ENCODE measurements at places on chromosomes 13 and 19.
A peak's percentile ranks its signal among the peaks of the same experiment; 100 is the strongest.

DNA sequence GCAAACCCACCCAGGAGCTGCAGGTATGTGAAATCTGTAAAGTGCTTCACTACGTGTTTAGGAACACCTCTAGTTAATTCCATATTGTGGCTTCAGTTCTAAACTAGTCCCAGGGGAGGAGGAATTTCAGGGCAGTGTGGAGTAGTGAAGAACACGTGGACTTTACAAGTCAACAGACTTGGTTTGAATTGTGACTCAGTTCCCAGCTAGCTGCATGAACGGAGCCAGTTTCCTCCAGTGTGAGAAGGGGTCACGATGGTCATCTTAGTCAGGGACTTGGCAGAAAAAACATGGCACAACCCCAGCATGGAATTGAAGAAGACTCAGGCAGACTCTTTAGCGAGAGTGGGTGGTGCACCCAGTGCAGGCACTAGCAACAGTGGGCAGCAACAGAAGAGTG, 175.7 kb upstream of the UBL3 start:
- no peak for DNase-seq

DNA sequence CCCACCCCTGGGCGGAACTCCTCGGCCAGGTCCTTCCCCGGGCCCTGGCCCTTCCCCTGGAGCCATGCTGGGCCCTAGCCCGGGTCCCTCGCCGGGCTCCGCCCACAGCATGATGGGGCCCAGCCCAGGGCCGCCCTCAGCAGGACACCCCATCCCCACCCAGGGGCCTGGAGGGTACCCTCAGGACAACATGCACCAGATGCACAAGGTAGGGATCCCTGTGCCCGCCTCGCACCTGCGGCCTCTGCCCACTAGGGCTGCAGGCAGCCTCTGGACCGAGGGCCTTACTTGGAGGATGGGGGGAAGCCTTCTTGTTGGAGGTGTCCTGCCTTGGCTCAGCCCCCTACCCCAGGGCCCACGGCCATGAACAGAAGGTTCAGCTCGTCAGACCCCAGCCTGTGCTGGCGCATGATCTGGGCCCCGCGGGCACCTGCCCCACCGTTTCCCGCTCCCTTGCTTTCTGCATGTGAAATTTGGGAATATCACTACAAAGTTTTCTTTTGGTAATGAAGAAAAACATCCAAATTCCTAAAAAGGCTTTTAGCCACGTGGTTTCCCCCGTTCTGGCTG, 23.4 kb downstream of the SMARCA4 start:
- no peak for DNase-seq

DNA sequence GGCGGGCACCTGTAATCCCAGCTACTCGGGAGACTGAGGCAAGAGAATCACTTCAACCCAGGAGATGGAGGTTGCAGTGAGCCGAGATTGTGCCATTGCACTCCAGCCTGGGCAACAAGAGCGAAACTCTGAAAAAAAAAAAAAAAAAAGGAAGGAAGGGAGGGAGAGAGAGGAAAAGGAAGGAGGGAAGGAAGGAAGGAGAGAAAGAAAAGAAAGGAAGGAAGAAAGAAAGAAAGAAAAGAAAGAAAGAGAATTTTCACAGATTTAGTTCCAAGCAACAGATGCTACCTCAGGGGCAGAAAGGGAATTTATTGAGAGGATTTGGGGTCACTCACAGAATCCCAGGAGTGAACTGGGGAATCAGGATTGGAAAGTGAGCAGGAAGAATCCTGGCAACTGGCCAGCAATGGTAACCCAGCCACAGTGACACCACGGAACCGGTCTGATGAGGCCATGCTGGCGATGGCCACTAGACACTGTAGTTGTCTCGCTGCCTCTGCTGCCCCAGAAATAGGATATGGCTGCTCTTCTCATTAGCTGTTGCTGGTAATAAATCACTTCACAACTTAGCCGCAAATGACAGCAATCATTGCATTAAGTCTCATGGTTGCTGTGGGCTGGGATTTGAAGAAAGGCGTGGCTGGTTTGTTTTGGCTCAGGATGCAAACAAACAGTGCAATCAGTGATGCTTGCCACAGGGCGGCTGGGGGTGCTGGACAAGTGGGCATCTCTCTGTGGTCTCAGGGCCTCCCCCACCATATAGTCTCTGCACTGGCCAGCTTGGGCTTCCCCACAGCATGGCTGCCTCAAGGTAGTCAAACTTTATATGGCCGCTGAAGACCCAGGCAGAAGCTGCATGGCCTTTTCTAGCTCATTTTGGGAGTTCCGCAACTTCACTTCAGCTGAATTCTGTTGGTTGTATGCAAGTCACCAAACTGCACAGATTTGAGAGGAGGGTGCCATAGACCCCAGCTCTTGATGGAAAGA, 5.2 kb upstream of the BCAM start:
- DNase-seq, result no peak

- no peak for DNase-seq
Measured at GRCh38 chr19:33186431-33187182, 7.5 kb upstream of the LRP3 start.

DNA sequence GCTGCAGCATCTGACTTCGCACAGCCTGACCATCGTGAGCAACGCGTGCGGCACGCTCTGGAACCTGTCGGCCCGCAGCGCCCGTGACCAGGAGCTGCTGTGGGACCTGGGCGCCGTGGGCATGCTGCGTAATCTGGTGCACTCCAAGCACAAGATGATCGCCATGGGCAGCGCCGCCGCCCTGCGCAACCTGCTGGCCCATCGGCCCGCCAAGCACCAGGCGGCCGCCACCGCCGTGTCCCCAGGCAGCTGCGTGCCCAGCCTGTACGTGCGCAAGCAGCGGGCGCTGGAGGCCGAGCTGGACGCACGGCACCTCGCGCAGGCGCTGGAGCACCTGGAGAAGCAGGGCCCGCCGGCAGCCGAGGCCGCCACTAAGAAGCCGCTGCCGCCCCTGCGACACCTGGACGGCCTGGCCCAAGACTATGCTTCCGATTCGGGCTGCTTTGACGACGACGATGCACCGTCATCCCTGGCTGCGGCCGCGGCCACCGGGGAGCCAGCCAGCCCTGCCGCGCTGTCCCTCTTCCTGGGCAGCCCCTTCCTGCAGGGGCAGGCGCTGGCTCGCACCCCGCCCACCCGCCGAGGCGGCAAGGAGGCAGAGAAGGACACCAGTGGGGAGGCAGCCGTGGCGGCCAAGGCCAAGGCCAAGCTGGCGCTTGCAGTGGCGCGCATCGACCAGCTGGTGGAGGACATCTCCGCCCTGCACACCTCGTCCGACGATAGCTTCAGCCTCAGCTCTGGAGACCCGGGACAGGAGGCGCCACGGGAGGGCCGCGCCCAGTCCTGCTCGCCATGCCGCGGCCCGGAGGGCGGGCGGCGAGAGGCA, 13.6 kb downstream of the C19orf25 start:
- DNase-seq, result no peak

DNA sequence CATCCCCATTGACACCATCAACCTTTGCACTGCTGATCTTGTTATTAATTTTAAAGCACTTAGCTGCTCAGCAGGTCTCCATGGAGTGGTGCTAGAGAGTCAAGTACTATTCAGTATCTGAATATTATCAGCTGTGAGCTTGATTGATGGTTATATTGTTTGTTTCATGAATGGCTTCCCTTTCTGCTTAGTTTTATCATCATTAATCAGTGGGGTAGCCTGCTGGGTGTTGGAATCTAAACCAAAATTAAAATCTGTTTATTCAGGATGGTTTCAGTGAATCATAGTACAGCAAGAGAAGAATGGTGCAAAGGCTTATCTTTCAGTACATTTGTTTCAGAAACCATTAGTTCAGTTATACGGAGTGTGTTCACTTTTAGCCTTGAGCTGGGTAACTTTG, 42.5 kb upstream of the SCEL start:
- no peak for DNase-seq

DNA sequence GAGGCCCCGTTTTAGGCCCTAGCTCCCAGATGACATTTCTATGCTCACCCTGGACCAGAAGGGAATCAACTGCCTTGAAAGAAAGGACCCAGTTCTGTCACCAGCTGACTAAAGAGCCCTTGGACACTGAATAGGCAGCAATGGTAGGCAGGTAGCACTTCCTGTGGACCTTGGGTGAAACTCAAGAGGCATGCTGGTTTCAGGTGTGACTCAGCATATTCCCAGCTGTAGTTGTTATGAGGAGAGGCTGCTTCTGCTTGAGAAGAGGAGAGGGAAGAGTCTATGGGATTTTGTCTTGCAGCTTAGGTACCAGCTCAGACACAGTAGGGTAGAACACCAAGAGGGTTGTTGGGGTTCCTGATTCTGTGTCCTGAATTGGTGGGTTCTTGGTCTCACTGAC, 37.9 kb upstream of the HTR2A start:
- no peak for DNase-seq

DNA sequence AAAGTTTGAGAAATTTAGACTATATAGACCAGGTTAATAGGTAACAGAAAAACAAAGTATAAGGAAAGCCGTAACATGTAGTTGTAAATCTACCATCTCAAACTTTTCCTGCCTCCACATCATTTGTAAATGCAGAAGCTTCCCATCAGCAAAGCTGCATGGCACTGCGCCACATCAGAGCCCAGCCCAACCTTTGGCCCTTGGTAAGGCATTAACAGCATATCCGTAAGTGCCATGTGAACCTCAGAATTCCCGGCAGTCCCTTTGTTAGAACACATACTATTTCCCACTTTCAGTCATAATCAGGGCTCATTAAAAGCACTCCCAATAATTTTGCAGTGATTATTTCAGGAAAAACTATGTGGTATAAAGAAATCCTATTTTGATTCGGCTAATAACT, 51.6 kb downstream of the MPHOSPH8 start:
- DNase-seq, result no peak

- no peak for DNase-seq
Measured at GRCh38 chr19:40280608-40281221, 4.4 kb downstream of the AKT2 start.

- peak; percentile 30 for DNase-seq
Measured at GRCh38 chr19:55283548-55284377, at the start of gene BRSK1. Gene BRSK1 (plus strand): TSS chr19:55283997. CDS start chr19:55284443, 446 bp downstream.

DNA sequence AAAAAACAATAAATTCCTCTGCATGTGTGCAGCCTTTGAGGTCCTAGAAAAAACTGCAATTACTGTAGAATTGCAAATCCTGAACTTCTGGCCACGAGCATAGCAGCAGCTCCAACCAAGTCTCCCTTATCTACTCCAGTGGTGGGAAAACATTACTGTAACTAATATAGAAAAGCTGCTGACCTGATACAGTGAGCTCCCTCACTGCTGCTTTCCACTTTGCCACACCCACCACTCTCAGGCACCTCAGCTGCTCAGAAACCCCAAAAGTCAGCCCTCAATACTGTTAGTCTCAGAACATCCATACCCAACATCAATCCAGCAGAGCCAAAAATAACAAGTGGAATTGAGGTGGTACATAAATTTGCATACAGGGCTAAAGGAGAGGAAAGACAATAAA, 192.5 kb downstream of the POU4F1 start:
- DNase-seq, result no peak

DNA sequence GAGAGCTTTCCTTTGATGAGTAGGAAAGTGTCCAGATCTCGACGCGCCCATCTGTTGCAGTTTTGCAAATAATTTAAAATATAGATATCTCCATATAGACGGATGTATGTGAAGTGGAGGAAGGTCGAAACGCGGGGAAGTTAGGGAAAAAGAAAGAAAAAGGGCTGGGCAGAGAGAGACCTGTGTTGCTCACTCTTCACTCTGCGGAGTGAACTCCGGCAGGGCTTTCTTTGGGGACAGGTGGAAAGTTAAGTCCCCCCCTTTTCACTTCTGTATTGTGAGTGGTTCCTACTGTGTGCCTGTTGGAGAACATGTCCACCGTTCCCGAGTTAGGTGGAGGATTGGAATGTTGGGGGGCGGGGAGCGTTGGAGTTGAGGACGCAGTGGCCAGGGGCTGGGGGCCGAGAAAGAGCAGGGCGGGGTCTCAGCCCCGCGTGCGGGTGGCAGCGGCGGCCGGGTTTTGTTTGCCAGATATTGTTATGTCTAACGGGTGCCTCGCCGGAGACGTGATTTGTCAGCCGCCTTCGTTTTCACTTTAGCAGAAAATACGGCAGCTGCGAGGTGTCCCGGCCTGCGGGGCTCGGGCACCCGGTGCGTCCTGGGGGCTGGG, 145.1 kb upstream of the ZNF536 start:
- DNase-seq, result no peak

DNA sequence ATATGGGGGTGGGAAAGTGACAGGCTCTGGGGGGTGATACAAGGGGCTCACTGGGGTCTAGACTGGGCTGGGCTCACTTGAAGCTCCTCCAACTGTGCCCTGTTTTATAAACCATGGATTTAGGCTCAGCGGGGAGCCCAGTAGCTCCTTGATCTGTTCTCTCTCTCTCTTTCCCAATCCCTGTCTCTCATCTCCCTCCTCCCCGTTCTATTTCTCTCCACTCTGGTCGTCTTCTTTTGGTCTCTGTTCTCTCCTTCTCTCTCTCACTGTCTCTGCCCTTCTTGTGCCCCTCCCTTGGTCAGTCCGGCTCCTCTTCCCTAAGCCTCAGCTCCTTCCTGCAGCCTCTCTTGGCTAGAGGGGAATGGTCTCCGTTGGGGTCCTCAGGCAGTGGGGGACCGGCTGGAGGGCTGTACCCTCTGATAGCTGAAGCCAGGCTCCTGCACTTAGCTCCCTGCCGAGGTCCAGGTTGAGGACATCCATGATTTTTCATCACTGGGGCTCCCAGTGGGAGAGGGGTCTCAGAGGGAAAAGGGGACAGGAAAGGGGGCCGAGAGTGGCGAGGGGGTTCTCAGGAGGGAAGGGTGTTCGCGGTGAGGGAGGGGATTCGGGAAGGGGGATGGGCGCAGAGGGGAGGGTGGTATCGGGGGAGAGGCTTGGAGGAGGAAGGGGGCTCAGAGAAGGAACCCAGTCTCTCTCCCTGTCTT, 8.5 kb downstream of the UNC13A start:
- DNase-seq, result no peak

GRCh38 chr13:64186071-64186470, 2770.4 kb upstream of the PCDH20 start:
- DNase-seq, result no peak

Data from activated T-cell treated with anti-CD3 and anti-CD28 coated beads for 48 hours (primary cell).